H1 (cell line): ENCODE measurements at places on chromosomes 4 and X.

DNA sequence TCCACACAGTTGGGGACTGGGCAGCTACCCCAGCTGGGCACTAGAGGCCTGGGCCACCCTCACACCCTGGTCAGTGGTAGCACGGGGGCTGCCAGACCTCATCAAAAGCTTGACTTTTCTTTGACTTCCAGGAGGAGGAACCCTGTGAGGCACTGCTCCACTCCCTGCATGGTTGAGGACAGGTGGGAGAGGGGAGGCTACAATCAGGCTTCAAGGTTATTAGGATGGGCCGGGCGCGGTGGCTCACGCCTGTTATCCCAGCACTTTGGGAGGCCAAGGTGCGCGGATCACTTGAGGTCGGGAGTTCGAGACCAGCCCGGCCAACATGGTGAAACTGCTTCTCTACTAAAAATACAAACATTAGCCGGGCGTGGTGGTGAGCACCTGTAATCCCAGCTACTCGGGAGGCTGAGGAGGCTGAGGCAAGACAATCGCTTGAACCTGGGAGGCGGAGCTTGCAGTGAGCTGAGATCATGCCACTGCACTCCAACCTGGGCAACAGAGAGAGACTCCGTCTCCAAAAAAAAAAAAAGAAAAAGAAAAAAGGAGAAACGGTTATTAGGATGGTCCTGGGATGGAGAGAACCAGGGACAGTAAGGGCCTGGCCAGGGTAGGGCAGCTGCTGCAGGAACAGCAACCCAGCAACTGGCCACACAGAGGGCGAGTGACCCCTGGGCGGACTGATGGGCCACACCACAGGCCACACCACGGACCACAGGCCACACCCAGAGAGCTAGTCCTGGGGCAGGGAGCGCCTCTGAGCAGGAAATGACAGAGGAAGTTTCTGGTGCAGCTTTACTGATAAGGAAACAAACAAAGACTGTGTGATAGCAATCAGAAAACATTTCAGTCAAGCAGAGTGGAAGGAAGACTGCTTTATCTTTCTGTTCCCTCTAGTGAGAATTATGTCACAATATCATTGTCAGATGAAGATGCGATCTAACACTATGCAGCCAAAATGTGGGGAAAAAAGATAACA is 20.5 kb upstream of the OPN1LW start:
- DNase-seq = no peak

DNA sequence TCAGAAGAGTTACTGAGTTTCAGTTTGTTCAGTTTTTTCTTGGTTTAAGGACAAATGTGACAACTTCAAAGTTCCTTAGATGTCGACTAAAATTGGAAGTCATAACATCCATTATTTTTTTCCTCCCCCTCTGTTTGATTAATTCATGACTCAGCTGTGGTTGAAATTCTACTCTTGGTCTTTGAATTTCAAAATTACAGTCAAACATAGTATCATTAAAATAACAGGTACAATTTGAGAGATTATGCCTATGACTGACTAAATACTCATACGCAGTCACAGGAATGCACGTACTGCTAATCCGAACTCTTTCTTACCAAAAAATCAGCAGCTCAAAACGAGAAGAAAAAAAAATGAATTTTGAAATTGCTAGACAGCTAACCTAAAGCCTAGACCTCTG is 1434.8 kb downstream of the RAPGEF2 start:
- no peak for DNase-seq

- DNase-seq = no peak
Measured at GRCh38 chr4:53908661-53909078, 155.7 kb downstream of the CHIC2 start.

- DNase-seq = no peak
Measured at GRCh38 chr4:92791871-92792440, 488.2 kb downstream of the GRID2 start.

DNA sequence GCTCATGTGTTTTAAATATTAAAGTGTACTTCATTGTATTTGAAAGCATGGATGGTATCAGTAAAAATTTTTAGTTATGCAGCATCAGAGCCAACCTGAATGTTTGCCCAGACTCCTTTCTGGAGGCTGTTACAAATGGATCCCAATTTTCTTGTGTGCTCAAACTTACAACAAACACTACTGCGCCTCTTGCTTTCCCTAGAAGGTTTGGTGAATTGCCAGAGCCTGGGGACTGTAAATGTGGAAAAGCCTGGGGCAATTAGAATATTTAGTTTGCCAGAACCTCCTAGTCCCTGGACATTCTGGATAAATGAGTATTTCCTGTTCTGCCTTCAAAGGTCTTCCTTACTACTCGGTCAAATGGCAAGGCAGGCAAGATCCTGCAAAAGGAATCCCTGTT is 4.8 kb downstream of the CAPN6 start:
- no peak for DNase-seq

DNA sequence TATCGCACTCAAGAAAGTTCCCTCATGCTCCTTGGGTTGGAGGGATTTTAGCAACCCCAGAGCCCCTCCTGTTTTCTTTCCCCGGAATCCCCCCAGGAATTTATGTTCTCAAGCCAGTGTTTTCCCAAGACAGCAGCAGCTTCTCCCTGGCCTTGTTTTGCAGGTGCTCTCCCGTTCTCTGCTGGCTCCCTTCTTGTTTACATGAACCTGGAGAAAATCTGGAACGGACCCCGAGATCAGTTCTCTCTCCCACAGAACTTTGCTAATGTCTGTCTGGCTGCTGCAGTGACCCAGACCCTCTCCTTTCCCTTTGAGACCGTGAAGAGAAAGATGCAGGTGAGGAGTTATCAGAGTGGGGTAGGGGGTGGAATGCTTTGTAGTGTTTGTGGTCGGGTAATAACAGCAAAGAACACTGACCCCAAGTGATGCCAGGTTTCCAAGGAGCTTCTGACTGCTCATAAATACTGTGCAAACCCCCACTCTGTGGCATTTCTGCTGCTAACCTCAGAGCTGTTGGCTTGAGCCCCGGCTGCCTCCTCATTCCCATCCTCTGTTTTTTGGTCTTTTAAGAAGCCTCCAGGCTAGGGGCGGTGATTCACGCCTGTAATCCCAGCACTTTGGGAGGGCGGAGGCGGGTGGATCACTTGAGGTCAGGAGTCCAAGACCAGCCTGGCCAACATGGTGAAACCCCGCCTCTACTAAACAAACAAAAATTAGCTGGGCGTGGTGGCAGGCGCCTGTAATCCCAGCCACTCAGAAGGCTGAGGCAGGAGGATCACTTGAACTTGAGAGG is 11.1 kb downstream of the SLC25A43 start:
- DNase-seq = no peak

DNA sequence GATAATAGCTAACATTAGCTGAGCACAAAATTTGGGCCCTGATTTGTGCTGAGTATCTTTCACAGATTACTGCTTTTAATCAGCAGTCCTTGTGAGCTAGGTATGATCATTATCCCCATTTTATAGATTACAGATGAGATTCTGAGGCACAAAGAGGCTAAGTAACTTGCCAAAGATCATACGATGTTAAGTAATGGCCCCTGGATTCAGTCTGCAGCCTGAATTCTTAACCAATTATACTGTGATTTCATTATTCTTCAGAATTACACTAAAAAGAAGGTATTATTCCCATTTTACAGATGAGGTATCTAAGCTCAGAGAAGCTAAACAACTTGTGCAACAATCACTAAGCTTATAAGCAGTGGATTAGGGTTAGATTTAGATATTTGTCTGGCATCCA is 97.9 kb upstream of the MYOZ2 start:
- no peak for DNase-seq

GRCh38 chr4:73894001-73894400 is 24.8 kb downstream of the CXCL1 start:
- DNase-seq = no peak

DNA sequence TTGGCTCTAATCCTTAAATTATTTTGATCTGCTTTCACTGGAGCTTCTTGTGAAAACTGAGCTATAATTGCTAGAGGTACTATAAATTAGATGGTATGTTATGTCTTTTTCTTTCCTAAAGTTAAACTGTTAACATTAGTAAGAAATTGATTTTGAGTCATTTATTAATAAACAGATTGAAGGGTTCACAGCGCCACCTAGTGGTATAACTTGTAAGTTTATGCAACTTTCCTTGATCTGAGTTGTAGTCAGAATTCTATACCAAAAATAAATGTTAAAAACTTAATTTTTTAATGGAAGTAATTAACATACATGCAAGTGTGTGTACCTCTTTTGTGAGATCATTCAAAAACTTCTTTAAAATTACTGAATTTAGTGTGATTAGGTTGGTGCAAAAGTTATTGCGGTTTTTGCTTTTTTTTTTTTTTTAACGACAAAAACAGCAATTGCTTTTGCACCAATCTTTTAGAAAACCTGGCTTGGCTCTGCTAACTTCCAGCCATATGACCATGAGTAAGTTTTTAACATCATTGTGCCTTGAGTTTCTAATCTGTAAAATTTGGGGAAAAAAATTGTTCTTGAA is 151.5 kb downstream of the CENPC start:
- DNase-seq = no peak

DNA sequence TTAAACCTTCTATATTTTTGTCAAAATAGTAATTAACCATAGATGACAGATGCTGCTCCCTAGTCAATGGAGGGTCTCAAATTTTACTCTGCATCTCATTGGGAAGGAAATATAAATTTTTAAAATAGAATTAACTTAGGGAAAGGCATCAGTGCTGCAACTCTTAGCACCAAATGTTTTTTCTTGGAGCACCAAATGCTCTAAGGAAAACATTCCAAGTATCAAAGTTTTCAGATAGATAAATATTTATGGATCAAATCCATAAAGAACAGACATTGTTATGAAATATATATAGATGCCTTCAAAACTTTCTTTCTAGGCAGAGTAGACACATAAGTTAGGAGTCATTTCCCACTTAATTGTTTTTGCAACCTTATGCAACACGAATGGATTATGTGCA is 168.7 kb downstream of the ANTXR2 start:
- DNase-seq = no peak

GRCh38 chr4:94240384-94240783 is 32.7 kb downstream of the SMARCAD1 start:
- no peak for DNase-seq

GRCh38 chr4:37653601-37654000 is 32.6 kb downstream of the RELL1 start:
- no peak for DNase-seq

DNA sequence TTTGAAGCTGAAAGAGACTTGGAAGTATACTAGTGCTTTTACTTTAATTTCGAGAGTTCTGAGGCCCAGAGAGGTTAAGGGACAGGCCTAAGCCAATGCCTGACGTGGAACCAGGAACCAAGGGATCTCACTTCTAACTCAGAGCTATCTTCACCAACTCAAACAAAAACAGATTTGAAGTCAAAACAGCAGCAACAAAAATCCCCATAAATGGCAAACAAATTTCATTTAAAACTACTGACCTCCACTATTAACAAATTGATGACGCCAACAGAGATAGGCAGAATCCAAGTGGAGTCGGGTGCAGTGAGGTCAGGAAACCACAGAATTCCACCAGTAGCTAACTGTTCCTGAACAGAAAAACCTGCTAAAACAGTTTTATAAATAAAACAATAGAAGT is 5.0 kb downstream of the COX18 start:
- DNase-seq = no peak

DNA sequence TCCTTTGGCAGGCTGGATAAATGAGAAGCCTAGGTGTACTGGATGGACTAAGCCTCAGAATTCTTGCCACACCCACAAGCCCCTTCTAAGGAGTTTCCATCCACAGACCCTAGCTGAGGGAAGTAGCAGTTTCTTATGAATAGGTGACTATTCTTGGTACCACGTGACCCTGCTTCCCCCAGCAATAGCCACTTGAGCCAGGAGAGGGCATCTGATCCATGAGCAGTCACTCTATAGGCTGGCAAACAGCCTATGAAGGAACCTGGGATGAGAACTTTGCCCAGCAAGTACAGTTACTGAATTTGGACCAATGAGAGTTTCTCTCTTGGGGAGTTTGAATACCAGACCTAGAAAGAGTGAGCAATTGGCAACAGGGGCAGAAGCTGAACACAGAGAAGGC is 84.0 kb downstream of the RTL9 start:
- DNase-seq = no peak

DNA sequence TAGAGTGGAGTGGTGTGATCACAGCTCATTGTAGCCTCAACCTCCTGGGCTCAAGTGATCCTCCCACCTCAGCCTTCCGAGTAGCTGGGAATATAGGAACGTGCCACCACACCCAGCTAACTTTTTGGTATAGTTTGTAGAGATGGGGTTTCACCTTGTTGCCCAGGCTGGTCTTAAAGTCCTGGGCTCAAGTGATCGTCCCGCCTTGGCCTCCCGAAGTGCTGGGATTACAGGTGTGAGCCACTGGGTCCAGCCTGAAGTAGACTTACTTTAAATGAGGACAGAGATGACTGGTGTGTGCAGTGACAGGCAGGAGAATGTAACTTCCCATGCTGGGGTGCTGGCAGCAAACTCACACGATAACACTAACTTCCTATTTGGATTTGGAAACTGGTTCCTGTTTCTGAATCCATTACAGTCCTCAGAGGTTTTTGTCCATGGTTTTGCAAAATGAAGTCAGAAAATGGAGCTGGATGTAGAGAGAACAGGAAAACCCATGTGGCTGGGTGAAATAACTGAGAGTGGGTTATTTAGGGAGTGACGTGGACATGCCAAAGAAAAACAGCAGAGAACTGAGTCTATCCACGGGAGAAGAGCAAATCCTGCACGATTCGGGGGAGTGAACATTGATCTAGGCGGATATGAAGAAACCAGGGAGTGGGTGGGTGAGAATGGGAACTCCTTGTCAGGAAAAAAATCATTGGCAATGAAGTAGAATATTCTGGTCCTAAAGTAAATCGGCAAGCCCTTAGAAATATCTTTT is 95.6 kb downstream of the GATB start:
- no peak for DNase-seq

GRCh38 chr4:23368081-23368697 is 521.7 kb downstream of the PPARGC1A start:
- peak; percentile 62 for DNase-seq

GRCh38 chrX:40107291-40108161 is 9.8 kb upstream of the BCOR start:
- DNase-seq = peak; percentile 57

GRCh38 chr4:101348995-101349800 is 1.9 kb upstream of the PPP3CA start:
- DNase-seq = no peak
